ENCODE measurements at places on chromosomes 13 and 19.

DNA sequence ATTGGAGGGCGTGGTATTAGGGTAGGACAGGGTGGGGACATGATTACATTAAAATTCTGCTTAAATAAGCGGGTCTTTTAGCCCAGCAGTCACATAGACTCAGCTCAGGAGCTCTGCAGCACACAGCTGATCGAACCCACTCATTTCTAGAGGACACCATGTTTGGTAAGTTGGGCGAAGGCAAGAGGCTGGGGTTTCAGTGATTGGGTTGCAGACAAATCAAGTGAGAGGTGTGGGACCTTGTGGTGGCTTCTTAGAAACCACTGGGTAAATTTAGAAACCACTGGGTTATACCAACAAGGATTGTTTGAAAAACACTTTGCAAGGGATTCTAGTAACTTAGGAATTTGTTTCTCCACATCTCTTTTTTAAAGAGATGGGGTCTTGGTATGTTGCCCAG, at the start of gene LEUTX:
LEUTX (plus strand) TSS at position 92 of the 400 bp plus-strand sequence; CDS start at position 159, 67 bp downstream.
- no peak for DNase-seq

DNA sequence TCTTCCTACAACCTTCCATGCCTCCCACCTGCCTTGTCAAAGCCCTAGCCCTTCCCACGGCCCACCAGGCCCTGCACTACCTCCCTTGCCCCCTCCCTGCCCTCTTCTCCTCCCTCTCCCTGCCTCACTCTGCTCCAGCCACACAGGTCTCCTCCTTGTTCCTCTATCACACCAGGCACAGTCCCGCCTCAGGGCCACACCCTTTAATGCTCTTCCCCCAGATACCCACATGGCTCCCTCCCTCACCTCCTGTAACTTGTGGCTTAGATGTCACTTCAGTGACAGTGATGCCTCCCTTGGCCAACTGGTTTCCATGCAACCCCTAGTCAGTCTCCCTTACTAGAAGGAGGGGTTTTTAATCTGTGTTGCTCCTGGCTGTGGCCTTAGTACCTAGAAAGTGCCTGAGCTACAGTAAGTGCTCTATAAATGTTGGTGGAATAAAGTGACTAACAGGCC, 1.3 kb downstream of the SIRT6 start:
- no peak for DNase-seq

DNA sequence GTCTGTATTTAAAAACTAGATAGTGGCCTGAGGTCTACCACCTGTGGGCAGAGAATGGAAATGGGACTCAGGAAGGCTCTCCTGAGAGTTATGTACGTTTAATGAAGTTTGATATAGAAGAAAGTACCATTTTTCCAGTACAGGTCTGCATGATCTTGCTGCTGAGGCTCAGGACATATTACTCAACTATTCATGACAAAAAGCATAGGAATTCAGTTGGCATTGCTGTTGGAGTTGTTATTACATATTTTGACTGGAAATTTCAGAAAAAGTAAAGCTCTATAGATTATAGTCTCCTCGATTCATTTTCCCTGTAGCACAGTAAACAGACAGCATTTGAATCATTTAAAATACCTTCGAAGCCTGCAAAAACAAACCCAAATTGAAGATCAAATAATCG, 469.8 kb downstream of the DCT start:
- no peak for DNase-seq

- DNase-seq, result peak; percentile 6
Observed at GRCh38 chr19:23823952-23824389, 65.3 kb upstream of the ZNF681 start.
